ENCODE measurements at places on chromosomes 11 and 22.

GRCh38 chr11:116993599-116993998 is 104.6 kb downstream of the SIK3 start:
- DNase-seq = no peak

- DNase-seq = no peak
These were observed 2.2 kb downstream of the MCAM start for GRCh38 chr11:119314726-119315125.

- DNase-seq = no peak
These were observed 22.0 kb downstream of the OOSP3 start for GRCh38 chr11:59900366-59901126.

DNA sequence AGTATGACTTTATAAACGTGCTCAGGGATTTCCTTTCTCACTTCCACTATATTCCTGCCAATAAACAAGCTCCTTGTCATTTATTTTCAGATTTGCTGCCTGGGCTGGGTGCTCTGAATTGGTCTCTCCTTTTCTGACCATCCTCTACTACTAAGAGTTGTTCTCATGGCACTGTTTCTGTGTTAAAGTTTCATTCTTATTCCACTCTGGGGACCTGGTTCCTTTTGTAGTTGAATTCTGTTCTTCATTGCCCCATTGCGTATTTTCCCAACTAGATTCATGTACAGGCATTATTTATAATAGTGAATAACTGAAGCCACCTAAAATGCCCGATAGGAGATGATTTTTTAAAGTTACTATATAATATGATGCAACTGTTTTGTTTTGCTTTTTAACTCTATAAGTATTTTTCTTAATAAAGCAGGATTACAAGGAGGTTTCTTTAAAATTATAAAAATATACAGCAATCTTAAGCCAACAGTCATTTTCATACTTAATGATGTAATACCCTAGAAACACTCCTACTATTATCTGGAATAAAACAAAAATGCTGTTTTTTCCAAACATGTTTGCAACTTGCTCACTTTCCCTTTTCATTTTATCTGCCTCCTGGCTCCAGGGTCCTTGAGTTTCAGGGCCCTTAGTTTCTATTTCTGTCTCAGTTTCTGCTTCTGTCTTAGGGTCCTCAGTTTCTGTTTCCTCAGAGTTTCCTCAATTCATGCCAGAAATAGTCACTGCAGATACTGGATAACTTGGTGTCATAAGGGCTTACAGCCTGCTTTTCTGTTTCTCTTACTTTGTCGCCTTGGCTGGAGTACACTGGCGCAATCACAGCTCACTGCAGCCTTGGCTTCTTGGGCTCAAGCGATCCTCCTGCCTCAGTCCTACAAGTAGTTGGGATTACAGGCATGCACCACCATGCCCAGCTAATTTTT is 9.8 kb upstream of the FUT4 start:
- no peak for DNase-seq

DNA sequence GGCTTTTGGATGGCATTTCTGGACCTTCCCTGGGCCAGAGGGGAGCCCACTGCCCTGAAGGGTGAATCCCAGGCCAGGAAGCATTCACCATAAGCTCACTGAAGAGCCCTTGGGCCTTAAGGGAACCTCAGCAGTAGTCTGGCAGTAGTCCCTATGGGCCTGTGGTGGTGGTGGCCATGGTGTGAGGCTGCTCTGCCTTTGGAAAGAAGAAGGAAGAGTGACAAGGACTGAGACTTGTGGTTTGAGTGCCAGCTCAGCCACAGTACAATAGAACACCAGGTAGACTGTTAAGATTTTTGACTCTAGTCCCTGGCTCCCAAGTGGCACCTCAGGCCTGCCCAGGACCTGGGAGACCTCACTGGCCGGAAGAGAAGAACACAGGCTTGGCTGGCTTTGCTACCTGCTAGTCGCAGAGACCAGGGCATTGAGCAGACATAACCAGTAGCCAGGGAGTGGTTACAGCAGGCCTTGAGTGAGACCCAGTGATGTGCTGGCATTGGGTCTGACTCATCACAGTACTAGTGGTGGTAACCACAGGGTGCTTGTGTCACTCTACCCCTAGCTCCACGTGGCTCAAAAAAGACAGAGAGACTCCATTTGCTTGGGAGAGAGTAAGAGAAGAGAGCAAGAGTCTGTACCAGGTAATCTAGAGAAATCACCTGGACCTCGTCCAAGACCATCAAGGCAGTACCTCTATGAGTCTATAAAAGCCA is 259.8 kb upstream of the BLID start:
- peak; percentile 4 for DNase-seq

All from keratinocyte (primary cell).